ENCODE measurements at places on chromosomes 13 and 19.

- DNase-seq = no peak
These were observed 9.4 kb upstream of the PGLYRP2 start for GRCh38 chr19:15488489-15489226.

DNA sequence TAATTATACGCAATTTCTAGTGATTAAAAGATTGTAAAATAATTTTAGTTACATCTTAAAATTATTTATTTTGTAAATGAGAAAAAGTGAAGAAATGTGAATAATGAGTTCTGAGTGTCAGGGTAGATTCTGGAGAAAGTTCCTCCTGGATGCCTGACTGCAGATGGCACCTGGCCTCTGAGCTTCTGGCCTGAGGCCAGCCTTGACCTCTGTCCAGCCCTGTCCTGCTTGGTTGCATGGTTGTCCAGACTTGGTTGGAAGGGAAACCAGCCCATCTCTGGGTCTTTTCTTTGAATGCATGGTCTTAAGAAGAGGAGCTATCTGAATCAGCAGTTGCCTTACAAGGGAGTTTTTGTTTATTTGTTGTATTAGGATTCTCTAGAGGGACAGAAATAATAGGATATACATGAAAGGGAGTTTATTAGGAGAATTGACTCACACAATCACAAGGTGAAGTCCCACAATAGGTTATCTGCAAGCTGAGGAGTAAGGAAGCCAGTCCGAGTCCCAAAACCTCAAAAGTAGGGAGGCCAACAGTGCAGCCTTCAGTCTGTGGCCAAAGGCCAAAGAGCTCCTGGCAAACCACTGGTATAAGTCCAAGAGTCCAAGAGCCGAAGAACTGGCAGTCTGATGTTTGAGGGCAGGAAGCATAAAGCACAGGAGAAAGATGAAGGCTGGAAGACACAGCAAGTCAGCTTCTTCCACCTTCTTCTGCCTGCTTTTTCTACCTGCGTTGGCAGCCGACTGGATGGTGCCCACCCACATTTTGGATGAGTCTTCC lies 385.8 kb downstream of the ZNF536 start:
- no peak for DNase-seq

DNA sequence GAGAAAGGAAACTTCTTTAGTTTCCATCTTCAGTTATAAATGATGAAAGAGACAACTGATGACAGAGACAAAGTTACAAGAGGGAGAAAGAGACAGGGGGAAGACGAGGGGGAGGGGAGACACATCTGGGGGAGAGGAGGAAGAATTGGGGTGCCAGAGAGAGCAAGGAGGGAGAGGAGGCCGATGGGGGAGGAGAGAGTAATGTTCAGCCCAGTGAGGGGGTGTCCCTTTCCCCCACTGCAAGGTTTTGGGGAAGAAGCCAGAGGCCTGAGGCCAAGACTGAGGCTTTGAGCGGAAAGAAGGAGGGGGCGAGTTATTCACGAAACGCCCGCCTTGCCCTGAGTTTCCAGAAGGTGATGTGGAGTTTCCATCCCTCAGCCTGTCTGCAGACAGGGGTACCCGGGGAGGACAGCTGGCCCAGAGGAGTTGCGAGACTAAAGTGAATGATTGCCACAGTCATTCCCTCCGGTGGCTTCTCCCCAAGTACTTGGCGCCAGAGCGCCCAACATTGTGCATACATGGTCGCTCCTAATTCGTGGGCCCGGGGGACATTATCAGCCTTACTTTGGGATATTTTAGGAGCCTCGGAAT lies 558 bp upstream of the PPAN start:
- DNase-seq = peak; percentile 73

- DNase-seq = no peak
These were observed 77.1 kb downstream of the DCLK1 start for GRCh38 chr13:36054041-36054440.

GRCh38 chr13:78032132-78032531 lies 113.5 kb upstream of the EDNRB start:
- DNase-seq = no peak

DNA sequence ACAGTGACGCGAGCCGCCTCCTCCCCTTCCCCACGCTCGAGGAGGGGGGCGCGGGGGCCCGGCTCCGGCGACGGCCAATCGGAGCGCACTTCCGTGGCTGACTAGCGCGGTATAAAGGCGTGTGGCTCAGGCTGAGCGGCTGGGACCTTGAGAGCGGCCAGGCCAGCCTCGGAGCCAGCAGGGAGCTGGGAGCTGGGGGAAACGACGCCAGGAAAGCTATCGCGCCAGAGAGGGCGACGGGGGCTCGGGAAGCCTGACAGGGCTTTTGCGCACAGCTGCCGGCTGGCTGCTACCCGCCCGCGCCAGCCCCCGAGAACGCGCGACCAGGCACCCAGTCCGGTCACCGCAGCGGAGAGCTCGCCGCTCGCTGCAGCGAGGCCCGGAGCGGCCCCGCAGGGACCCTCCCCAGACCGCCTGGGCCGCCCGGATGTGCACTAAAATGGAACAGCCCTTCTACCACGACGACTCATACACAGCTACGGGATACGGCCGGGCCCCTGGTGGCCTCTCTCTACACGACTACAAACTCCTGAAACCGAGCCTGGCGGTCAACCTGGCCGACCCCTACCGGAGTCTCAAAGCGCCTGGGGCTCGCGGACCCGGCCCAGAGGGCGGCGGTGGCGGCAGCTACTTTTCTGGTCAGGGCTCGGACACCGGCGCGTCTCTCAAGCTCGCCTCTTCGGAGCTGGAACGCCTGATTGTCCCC lies at the start of gene JUNB:
Gene JUNB, plus strand, starts transcription at position 142 of the 706 bp plus-strand sequence. Its CDS starts 286 bp downstream, at position 428.
- DNase-seq = peak; percentile 95

Measured in stimulated activated CD8-positive, alpha-beta memory T cell treated with anti-CD3 and anti-CD28 coated beads, Interleukin-12 subunit alpha, Interleukin-12 subunit beta, amount 100 ng/mL, for 4 hours (primary cell).